Renal pelvis (tissue), 12 donors: ENCODE measurements at places on chromosomes 6 and 20. TPM values are rescaled to one million over a fixed set of nuclear protein-coding genes. Genes with fewer than 3 reads are reported as not detected.

DNA sequence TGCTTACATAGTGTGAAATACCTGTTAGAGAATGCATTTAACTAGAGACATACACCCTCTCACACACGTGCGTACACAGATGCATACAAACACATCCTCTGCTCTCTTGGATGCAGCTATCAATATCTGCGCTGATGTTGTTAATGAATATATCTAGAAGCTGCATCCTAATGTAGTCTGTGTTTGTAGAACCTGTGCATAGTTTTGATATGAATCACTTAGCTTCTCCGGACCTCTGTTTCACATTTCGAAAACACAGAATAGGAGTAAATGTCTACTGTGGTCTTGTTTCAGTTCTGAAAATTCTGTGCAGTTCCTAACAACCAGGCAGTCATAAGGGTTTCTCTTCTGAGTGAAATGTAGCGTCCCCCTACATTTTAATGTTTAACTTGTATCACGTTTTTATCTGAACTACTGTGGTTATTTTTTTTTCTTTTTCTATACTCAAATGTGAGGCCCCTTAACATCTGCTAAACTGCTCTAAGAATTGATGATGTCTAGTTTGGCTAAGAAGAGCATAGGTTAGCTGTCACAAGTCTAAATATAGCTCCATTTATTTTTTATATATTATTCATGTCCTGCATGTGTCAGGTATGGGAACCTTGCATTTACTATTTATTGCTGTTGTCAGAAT lies 254.5 kb downstream of the TMEM242 start:
- no peak for DNase-seq

DNA sequence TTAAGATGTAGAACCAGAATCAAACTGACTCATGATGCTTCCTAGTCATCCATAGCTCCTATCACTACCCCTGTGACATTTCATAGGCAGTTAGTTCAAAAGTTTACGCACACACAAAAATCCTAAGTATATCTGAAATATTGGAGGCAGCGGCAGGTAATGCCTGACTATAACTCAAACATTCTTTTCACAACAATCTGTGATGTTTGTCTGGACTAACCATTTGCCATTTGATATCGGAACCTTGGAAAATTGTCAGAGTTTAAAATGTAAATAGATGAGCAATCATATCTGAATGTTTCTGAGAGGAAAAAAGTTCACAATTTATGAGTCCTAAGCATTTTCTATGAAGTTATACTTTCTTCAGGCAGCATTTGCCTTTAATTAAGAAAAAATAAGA lies 1078.2 kb downstream of the EPHA7 start:
- DNase-seq = no peak

GRCh38 chr6:4355241-4355640 lies 219.9 kb upstream of the ECI2 start:
- no peak for DNase-seq

DNA sequence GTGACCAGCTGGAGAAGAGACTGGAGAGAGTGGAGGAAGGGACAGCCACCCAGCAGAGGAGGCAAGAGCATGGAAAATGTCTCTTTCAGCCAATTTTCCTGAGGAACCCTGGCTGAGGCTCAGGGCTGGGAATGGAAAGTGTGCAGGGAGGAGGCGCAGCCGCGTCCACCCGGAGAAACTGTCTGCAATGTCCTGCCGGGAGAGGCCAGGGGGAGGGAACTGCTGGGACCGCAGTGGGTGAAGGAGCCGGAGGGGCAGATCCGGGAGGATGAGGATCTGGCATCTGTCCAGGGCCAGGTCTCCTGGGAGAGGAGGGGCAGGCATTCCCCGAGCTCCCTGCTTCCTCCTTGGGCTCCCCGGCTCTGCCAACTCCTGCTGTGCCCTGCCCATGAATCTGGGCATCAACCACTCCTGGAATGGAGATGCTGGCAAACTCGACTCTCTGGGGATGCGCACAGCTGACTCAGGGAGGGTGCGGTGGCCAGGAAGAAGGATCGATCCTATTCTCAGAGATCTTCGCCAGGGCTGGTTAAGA lies 17.4 kb upstream of the HM13 start:
- DNase-seq = no peak

DNA sequence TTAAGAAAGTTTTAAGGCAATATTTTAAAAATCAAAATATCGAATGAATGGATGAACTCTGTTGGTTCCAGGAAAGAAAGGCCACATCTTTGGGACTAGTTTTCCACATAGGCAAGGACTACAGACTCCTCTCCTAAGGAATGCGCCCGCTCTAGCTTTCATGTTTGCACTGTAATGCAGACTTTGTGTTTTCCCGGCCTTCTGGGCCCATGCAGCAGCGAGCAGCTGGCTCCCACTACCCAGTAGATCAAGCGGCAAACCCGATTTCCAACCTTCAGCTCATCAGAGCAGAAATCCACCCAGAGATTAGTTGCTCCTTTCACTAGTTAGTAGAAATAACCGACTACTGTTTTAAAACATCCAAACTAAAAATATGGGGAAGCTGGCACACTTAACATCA lies 27.7 kb downstream of the OVOL2 start:
- DNase-seq = no peak

VGLL2 gene
- polyA plus RNA-seq = not detected

GRCh38 chr6:139161169-139161568 lies 26.3 kb downstream of the HECA start:
- no peak for DNase-seq

PROKR2 gene
- polyA plus RNA-seq = not detected

DNA sequence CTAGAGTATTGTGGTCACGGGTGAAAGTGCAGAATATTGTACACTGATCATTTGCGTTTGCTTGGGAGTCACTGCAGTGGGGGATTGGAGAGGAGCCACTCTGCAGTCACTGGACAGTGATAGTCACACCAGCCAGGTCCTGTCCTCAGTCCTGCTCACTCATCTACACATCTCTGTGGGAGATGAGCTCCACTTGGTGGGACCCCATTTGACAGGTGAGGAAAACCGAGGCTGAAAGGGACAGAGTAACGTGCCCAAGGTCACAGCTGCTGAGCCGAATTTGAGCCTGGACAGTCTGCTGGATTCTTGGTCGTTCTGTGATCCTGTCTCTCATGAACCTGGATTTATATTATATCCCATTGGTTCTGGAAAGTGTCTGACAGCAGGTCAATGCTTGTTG lies 17.7 kb upstream of the PHACTR3 start:
- no peak for DNase-seq

LPA gene
- 0.19 TPM for polyA plus RNA-seq

DNA sequence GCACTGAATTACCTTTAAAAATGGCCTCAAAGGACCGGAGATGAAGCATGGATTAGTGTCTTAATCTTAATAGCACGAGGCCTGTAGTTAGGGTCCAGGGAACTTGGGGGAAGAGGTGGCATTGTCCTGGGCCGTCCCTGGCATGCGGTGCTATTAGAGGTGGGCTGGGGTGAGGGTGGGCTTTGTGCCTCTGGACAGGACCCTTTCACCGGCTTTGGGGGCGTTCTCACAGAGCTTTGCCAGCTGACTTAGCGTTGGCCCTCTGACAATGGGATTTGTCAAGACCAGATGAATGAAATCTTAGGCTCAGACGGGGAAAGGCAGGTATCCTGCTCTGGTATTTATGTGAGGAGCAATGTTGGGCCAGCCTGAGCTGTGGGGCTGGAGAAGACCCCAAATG lies 59.6 kb downstream of the ERMARD start:
- DNase-seq = no peak

GRCh38 chr6:41272591-41273240 lies 13.8 kb downstream of the TREM1 start:
- no peak for DNase-seq

TSPO2 gene
- polyA plus RNA-seq = 0.33 TPM

DNA sequence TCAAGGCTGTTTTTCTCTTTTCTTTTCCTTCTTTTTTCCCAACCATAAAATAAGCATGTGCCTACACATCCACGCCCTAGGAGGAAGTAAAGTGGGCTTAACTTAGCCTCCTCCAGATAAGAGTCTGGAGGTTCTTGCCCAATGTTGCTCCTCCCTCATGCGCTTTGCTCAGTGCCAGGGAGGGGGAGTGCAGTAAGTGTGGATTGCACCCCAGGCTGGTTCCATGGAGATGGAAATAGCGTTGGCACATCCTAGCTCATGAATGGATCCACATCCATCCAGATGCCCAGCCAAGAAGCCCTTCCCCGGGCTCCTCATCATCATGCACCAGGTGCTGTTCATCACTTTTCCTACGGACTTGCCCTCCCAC lies 58.2 kb downstream of the NEDD9 start:
- DNase-seq = no peak

ZNF165 gene
- 4.1 TPM for polyA plus RNA-seq

DNA sequence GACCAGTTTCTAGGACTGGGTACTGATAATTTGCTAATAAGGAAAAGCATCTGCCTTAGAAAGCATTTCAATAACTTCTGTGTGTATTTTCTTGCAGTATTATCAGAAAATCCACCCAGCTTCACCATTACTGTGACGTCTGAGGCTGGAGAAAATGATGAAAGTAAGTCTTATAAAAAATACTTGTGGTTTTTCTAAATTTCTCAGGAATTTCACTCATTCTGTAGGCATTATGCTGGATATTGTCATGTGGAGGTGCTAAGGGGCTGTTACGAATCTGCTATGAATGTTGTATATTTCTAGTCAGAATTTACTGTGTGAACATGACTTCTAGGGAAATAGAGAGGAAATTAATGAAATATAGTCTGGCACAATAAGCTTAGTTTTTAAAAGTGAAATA lies 8.9 kb downstream of the RWDD1 start:
- DNase-seq = no peak

LY6G6C gene
- polyA plus RNA-seq = 0.28 TPM

DNA sequence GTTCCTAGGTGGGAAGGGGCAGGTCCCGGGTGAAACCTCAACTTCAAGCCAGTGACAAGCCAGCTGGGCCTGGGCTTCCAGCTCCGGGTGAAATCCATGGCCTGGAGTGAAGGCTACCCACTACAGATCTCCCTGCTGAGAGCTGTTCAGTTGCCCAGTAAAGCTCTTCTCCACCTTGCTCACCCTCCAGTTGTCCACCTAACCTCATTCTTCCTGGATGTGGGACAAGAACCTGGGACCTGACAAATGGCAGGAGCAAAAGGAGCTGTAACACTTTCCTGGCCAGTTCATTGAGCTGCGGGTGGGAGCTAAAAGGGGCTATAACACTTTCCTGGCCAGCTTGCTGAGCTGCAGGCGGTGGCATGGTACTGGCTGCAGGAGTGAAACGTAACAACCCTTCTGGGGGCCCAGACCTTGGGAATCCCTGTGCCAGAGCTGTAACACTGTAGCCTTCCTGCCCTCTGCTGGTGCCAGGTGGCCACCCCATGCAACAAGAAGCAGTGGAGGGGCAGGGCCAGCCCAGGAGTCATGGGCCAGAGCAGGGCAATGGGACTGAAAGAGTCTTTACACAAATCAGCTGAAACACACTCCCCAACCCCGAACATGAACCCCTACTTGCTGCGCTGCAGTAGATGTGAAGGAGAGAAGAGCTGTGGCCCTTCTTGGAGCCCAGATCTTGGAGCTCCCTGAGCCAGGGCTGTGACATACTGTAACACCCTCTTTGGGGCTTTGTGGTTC lies 3.6 kb upstream of the HINT3 start:
- no peak for DNase-seq

DNA sequence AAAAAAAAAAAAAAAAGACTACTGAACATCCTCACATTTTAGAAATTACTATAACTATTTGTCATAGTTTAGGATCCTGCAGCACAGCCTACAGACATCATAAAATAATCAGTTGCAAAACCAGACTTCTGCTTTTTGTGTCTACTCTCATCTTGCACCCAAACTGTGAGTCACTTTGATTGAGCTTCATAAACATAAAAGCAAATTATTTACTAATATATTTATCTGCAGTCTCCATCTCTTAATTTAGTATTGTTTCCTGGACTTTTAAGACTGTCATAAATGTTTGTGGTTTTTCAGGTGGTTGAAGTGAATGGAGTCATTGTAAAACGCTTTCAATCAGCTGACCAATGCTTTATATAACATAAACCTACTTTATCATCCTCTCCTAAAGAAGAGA lies 14.8 kb upstream of the CALHM6 start:
- DNase-seq = no peak

- DNase-seq = no peak
These were observed 15.8 kb downstream of the MYB start for GRCh38 chr6:135196739-135197510.

MOXD1 gene
- polyA plus RNA-seq = 168 TPM

DNA sequence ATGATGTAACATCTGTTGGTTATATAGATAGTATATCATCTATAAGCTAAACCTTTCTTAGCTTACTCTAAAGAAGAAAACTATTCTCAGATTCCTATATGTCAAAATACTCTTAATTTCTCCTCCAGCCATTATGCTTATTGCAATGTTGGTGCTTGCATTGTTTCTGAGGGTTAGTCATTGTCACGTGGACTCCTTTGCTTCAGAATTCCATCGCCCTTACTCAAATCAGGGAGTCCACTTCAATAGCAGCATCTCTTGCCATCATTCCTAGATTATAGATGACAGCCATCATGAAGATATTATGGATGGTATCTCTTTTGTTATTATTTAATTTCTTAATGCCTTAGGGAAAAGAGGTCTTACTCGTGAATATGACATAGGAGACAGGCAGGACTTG lies 776.1 kb downstream of the TENT5A start:
- DNase-seq = no peak

GRCh38 chr6:112113431-112113830 lies 26.0 kb downstream of the FAM229B start:
- peak; percentile 22 for DNase-seq

GRCh38 chr20:57448764-57449354 lies 57.7 kb downstream of the RBM38 start:
- no peak for DNase-seq

DNA sequence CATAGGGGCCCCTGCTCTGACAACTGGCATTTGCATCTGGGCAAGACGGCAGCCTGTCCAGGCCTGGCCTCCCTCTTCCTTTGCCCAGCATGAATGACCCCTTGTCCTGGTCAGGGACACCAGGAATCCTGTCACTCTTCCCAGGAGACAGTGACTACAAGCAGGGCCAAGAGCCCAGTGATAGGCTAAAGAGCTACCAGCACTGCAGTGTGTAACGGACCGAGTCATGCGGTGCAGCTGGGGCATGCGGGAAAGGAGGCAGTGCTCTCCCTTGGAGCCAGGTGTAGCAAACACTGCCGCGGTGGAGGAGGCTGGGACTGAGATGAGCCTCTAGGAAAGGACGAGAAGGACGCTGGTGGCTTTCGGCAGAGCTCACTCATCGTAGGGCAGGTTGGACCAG lies 38.7 kb upstream of the DSP start:
- DNase-seq = no peak

- DNase-seq = no peak
These were observed 93.0 kb upstream of the ELOVL5 start for GRCh38 chr6:53441761-53442160.

DNA sequence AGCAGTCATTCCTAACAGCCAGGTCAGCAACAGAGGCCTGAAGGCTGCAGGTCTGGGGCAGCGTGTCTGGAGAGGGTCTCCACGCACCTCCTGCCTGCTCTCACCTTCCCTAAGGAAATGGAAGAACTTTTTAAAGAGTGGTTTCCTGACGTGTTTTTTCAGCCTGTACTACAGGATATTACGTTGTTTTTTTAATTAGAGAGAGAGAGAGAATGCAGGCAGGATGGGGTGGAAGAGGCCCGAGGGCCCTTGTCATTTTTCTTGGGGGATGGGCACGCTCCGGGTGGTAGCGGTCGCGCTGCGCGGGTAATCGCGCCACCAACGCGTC lies 2.1 kb downstream of the DLL1 start:
- no peak for DNase-seq

TBX18 gene
- polyA plus RNA-seq = 9.6 TPM
